ENCODE measurements at places on chromosomes 12 and 14.
A peak's percentile ranks its signal among the peaks of the same experiment; 100 is the strongest.

GRCh38 chr12:15856097-15856982 lies 25.8 kb upstream of the STRAP start:
- peak; percentile 65 for DNase-seq

GRCh38 chr12:123478069-123478468 lies 20.1 kb downstream of the SNRNP35 start:
- no peak for DNase-seq

GRCh38 chr12:114949058-114949820 lies 265.3 kb upstream of the TBX3 start:
- DNase-seq = no peak

GRCh38 chr14:42806909-42807315 lies 1200.2 kb downstream of the LRFN5 start:
- no peak for DNase-seq

GRCh38 chr12:96876966-96877365 lies 30.1 kb upstream of the NEDD1 start:
- no peak for DNase-seq

DNA sequence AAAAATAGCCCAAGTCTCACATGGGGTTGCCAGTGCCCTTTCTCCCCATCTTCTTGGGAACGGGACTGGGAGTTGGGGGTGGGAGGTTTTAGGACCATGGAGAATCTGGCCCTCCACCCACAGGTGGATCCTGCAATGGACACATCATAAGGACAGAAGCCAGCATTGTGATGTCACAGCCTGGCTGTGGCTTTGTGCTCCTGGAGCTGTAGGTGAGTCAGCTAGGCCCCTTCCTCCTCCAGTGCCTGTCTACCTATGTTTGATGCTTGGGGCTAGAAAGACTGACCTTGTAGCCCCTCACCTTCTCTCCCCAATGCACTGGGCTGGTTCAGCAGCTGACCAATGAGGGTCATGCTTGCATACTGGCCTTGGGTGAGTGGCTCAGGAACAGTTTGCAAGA lies at the start of gene CCDC197:
CCDC197 (plus strand) TSS at position 220 of the 400 bp plus-strand sequence. CDS start 831 bp downstream, outside the sequence.
- DNase-seq = no peak

- no peak for DNase-seq
Observed at GRCh38 chr12:1837541-1838204, 17.3 kb downstream of the LRTM2 start.

GRCh38 chr12:132430838-132431774 lies 58.8 kb upstream of the FBRSL1 start:
- no peak for DNase-seq

GRCh38 chr12:34205401-34205800 lies 183.1 kb downstream of the ALG10 start:
- DNase-seq = no peak

GRCh38 chr14:43535231-43535838 lies 971.7 kb downstream of the FSCB start:
- no peak for DNase-seq
